Substantia nigra (tissue), 51 donors: ENCODE measurements at places on chromosomes 2 and 18.

DNA sequence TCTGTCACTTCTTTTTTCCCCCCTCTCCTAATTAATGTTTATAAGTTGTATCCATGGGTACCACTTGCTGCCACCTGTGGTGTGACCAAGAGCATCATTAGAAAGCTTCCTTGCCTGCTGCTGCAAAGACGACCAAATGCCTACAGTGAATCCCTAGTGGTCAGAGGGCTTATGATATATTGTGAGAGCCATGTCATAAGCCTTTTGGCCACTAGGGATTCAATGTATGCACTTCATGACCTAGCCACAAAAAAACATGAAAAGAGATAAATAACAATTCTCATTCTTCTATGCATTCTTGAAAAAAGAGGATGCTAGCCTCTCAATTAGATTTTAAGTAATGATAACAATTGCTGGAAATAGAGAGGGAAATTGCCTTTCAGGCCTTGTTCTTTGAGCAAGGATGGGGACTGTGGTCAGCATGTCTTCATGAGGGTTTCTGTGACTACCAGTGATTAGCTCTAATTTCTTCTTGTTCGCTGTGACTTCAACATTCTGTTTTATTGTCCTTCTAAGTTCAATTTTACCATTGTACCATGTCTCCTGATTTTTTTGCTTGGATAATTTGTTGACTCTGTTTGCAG is 435.3 kb downstream of the TGIF1 start:
- DNase-seq, result no peak

DNA sequence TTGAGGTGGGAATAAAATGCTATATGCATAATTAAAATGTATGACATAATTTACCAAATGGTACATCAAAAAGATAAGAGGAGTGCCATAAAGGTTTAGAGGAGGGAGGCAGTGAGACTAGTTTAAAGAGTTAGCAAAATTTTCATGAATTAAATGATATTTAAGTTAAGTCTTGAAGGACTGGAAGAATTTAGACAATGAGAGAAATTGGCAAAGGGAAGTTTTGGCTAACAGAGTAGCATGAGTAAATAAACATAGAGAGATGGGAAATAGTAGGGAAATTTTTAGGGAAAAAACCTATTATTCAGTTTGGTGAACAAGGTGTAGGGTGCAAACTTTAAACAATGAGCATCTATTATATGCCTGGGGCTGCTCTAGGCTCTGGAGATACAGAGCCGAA is 68.8 kb downstream of the CAVIN2 start:
- no peak for DNase-seq

- no peak for DNase-seq
These were observed 57.3 kb upstream of the SLC66A3 start for GRCh38 chr2:11097854-11098387.

- DNase-seq, result no peak
These were observed 10.8 kb downstream of the IL36B start for GRCh38 chr2:113041871-113042270.

DNA sequence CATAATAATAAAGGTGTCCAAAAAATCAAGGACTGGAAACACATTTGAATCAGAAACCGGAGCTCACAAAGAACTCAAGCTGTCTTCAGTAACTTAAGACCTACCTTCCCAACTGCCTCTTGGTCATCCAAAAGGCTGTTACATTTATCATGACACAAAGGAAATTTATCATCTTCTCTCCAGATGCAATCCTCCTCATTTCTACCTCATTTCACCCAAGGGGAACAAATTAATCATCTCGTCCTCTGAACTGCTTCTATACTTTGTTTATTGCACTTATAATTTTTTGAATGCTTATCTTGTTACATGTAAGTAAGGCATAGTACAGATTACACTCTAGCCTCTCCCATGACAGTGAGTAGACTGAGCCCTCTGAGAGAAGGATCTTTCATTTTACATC is 105.1 kb upstream of the RGPD4 start:
- no peak for DNase-seq

DNA sequence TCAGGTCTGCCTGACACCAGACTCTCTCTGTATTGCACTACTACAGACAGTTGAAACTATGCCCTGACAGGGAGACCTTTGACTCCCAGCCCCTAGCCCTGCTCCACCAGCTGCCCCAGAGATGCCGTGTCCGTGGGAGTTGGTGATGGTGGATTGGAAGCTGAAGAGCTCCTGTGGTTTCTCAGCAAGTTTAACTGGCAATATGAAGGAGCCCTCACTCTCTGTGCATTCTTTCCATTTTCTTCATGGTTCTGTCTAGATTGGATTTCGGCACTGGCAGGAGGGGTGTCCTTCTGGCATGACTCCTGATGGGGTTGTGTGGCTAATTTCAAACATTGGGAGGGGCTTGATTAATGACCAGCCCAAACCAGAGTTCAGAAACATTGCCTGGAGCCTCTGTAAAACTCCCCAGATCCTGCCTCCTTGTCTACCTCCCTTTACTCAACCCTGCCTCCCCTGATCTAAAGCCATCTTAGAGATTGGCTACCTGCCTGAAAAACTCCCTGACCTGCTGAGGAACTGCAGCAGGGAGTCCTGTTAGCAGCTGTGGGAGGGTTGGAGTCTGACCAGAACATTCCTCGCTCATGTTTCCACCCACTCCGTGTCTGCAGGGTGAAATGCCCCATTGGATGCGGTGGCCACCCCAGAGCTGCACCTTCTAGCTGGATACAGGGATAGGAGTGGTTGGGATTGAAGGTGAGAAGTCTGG is 206.9 kb upstream of the SPRED2 start:
- no peak for DNase-seq

DNA sequence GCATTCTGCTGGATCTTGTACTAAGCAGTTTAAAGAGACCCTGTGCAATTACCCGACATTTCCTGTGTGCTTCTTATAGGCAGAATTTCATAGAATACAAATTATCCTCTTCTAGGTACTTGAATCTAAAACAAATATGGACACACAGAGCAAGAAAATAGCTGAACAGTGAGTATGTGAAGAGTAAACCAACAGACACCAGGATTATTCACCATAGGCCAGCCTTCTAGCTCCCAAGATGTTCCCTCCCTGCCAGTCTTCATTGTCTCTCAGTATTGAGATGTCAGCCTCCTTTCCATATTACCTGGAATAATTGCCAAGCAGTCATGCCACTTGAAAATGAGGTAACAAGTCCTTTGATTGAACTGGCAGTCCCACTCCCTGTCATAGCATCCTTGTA is 187.1 kb downstream of the PTPRM start:
- no peak for DNase-seq

GRCh38 chr2:191573216-191573615 is 104.7 kb upstream of the NABP1 start:
- no peak for DNase-seq

DNA sequence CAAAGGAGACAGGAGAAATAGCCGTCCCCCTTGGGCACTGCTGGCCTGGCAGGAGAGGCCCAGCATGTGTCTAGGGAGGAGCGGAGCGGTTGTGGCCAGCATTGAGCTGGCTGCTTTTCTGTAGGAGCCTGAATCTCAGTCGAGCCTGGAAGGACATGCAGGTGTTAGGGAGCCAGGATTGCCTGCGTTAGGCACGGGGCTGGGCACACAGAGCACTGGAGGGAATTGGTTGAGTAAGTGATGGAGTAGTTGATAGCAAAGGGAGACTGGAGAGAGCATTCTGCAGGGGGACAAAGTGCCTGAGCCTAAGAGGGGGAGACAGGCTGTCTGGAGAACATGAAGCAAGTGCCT is 22.8 kb downstream of the ASAP2 start:
- no peak for DNase-seq

GRCh38 chr2:181970160-181970794 is 15.4 kb upstream of the PPP1R1C start:
- DNase-seq, result no peak

DNA sequence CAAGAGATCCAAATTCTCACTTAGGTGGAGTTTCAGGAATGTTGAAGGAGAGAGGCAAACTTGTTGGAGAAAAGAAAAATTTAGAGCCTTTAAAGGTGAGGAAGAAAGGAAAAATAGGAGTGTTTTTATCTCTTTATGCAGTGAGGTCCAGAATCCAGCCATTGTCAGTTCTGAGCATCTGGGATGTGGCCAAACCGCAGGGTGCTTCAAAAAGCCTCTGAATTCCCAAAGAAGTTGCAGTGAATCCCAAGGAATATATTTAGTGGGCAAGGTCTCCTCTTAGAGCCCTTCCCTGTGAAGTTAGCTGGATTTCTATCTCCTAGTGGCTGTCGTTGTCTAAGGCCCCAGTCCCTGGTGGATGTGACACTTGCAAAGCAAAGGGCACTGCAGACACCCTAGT is 51.2 kb downstream of the MTCL1 start:
- no peak for DNase-seq

GRCh38 chr2:145765874-145766273 is 1246.0 kb upstream of the ZEB2 start:
- DNase-seq, result no peak

GRCh38 chr2:73838889-73839534 is 10.3 kb downstream of the STAMBP start:
- DNase-seq, result no peak

DNA sequence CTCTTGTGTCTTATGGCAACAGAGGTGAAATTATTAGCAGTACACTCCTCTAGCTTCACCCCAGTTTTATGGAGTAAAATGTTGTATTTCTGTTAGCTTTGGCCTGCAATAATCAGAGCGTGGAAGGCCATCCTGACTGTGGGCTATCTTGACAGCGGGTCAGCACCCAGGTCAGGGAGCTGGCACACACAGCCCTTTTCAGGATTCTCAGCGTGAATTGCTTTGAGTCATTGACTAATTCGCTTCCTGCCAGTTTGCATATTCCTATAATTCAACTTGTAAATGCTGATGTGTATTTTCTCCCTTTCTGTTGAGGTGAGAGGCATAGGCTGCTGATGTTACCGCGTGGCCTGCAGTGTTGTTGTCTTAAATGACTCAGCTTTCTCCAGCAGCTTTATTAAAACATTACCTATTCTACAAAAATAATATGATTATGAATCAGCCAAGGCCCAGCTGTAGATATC is 109.6 kb upstream of the EML6 start:
- DNase-seq, result no peak

GRCh38 chr2:150485871-150486538 is 1.5 kb downstream of the RND3 start:
- DNase-seq, result no peak

DNA sequence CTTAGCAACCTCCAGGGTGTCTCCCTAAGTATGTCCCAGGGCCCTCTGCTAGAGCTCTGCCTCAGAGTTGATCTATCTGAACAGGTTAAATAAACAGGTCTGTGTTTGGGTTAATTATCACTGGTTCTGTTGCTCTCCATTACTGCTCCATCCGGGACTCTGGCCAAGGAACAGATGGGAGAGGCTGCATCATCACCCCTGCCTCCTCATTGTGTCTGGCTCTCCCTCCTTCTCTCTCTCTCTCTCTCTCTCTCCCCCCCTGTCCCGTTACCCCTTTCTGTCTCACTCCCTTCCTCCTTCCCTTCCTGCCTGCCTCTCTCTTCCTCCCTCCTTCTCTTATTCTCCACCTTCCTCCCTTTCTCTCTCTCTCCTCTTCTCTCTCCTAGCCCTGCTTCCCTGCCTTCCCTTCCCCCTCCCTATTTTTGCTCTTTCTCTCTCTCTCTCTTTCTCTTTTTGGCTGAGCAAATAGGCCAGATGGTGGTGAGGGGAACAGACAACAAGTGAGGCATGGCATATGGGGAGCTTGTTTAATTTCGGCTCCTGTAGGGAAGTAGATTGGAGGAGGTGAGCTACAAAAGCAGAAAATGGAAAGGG is 62.1 kb downstream of the SETBP1 start:
- no peak for DNase-seq

DNA sequence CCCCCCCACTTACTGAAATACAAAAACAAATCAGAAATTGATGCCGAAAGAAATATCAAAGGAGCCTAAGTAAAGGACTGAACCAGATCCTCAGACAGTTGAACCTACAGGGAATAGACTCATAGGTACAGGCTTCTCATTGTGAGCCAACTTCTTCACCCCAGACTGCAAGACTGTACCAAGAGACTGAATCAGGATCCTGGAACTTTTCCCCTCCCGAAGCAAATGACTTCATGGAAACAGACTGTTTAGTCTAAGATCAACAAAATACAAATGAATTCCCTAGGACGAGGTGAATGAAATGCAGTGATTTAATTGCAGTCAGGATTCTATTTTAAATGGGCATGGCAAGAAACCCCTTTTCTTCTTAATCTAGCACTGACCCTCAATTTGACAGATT is 53.6 kb upstream of the RNF152 start:
- DNase-seq, result no peak

DNA sequence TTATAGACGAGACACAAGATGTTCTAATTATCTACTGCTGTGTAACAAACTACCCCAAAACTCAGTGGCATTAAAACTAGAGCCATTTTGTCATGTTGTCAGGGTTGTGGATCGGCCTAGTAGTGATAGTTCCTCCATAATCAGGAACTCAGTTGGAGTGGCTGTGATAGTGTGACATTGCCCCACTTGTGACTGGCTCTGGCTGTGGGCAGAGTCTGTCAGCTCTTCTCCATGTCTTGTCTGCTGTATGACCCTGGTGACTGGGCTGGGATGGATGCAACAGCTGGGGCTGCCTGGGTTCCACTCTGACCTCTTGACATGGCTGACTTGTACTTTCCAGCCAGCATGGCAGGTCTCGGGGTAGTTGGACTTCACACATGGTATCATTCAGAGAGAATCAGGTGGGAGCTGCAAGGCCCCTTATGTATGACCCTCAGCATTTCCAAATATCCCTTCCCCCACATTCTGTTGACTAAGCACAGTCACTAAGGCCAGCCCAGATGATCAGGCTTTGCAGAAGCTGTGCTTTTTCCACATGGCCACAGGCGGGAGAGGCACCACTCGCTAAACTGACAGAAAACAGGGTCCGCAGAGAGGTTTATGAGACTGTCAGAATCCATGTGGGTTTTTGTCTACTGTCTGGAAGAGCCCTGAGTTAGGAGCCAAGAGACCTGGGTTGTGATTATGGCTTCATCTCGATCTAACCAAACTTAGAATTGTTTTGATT is 50.3 kb downstream of the SETBP1 start:
- DNase-seq, result no peak

DNA sequence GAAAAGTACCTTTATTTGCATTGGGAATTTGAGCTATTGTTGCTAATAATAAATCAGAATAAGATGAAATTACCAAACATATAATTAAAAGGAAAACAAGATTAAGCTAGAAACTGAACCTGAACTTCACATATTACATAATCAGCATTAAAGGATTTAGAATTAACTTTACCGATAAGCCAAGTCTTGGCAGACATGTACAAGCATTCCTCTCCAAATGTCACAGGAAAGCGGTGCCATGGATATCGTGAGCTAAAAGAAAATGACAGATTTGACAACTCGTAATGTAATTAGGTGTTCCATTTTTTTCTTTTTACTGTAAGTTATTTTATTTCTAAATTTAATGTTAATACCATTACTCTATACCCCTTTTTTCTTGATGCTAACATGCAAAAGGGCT is 55.1 kb upstream of the CD302 start:
- no peak for DNase-seq

GRCh38 chr2:182597570-182598295 is 118.3 kb upstream of the DNAJC10 start:
- DNase-seq, result no peak

DNA sequence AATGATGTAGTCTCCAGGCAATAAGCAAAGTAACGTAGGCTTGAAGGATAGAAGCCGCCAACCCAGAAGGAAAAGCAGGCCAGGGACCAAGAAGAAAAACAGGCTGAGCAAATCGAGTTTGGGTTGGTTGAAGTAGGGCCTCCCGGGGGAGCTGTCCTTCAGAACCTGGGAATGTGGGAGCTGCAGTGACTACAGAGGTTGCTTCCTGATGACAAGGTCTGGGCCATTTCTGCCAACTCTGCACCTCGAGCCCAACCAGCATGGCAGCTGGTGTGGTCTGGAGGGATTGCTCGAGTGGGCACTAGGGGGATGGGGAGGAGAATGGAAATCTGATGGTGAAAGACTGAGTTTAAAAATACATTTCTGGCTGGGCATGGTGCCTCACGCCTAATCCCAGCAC is 14.1 kb downstream of the ACMSD start:
- no peak for DNase-seq
